T-cell (primary cell): ENCODE measurements at places on chromosomes 6 and 20.

DNA sequence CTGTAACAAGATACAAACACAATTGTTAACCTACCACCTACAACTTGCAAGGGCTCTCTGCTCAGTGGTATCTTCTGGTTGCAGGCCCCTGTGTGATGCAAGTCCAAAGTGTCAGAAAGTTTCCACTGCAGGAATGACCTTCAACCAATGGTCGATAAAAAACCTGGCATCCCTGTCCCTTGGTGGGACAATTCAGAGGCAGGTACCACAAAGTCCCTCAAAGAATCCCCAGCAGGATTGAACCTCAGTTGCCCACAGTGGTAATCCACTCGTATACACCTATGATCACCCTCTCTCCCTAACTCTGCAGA lies 15.9 kb downstream of the GLO1 start:
- DNase-seq = no peak

DNA sequence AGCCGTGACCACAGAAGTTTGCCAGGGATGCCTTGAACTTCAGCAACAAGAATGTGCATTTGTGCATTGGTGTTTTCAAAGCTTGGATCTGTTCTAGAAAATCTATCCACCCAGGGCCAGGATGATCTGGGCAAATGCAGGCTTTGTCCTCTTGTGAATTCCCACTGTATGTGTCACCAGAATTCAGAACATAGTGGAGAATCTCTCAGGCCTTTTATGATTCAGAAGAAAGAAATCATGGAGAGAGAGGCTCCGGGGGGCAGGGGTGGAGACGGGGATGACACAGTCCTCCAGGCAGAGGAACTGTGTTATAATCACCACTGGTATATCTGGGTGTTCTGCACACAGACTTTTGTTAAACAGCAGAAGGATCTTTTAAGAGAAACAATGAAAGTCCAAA lies 304.1 kb downstream of the CDH4 start:
- DNase-seq = no peak

GRCh38 chr6:118980063-118980462 lies 45.1 kb upstream of the MCM9 start:
- no peak for DNase-seq

DNA sequence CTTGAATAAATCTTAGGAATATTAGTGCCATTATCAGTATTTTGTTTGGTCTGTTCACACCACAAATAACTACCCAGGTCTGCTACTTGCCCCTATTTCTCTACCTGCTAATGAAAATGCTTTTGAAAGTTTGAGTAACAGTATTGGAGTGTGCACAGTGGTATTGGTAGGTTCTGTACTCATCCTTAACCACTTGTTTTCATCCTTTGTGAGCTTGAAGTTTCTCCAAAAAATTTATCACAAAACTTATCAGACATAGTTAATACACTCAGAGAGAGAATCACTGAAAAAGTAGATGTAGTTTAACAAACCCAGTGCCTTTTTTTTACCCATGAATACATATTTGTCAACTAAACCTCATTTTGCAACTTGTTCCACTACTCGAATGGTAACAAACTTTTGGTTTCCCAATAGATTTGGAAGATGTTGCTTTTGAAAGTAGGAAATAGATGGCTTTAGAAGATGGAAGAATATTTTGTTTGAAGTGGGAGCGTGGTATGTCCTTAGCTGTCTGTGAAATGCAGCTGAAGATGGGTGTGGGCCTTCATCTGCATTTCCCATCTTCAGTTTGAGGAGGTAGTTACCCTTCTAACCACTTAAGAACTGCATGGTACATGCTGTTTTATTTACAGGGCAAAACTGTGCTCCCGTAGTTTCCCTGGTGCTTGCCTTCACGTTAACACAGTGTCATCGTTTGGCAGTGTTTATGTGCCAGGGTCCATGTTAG lies 9.0 kb downstream of the PTPN1 start:
- DNase-seq = peak; percentile 9

DNA sequence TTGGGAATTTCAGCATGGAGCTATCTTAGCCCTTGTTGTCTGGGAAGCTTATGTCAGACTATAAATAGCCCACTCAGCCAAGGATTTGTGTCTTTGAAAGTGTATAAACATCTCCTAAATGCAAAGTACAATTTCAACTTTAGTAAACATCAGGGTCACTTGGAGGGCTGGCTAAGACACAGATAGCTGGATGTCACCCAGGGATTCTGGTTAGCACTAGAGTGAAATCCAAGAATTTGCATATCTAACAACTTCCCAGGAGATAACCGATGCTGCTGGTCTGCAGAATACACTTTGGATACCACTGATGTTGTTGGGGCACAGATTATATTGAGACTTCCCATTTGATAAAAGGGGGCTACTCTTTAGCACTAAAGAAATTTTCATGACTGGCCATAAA lies 130.9 kb downstream of the PAX1 start:
- no peak for DNase-seq

DNA sequence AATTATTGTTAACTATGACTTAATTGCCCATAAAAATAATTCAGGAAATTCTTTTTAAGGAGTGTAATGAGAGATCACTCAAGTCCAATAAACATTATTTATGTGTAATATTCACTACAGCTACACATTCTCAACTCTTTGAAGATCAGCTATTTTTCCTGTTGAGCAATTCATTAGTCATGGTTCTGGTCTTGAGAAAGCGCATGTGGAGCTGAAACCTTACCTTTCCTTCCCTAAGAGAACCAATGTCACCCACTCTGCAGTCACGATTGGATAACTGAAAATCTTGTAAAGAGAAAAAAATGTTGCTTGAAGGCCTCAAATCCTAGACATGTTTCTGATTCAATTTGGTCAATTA lies 736.9 kb upstream of the MARCKS start:
- DNase-seq = no peak

DNA sequence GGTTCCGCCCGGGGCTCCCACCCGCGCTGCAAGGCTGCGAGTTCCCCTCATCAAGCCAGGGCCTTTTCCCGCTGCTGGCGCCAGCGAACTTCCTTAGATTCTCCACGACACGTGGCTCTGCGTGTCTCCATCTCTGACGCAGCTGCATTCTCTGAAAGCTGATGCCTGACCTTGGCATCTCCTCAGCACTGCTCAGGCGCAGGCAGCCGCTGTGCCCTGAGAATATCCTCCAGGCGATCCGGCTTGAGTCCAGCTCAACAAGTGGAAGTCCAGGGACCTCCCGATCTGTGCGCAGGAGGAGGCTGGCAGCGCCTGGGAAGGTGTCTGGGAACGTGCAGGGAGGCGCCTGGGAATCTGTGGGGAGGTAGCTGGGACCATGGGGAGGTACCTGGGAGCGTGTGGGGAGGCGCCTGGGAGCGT lies 171.2 kb upstream of the THBS2 start:
- DNase-seq = no peak

DNA sequence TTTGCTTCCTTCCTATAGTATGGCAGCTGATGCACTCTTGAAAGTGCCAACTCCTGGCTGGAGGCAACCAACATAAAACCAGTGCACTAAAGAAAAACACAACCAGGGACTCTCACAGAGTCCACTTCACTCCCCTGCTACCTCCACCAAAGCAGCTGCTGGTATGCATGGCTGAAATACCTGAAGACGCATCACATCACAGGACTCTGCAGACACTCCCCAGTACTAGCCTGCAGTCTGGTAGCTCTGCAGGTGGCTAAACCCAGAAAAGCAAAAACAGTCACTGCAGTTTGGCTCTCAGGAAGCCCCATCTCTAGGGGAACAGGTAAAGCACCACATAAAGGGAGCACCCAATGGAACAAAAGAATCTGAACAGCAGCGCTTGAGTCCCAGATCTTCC lies 473.0 kb upstream of the SPTLC3 start:
- DNase-seq = no peak

- DNase-seq = no peak
Measured at GRCh38 chr6:41970436-41970846, 28.8 kb upstream of the CCND3 start.

DNA sequence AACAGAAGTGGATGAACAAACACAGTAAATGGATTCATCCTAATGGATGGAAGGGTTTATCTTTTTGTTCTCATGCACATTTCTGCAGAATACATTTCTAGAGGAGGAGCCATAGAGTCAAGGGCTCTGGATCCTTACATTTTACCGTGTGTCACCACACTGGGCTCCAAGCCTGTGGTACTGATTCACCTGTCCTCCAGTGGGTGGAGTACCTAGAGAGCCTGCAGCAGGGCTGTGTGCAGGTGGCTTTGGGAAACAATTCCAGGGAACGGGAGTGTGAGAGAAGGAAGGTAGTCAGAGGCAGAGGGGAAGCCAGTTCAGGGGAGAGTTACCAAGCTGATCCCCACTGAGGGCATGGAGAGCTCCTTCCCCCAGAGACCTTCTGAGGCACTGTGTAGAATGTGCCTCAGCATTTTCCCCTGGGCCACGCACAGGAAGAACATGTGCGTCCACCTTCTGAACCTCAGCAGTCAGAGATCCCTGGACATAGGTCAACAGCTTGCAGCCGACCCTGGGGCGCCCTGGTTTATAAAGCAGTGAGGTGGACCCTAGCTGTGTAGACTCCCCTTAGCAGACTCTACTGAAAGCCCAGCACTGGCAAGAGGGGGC lies 85.3 kb upstream of the SLC22A23 start:
- DNase-seq = no peak

DNA sequence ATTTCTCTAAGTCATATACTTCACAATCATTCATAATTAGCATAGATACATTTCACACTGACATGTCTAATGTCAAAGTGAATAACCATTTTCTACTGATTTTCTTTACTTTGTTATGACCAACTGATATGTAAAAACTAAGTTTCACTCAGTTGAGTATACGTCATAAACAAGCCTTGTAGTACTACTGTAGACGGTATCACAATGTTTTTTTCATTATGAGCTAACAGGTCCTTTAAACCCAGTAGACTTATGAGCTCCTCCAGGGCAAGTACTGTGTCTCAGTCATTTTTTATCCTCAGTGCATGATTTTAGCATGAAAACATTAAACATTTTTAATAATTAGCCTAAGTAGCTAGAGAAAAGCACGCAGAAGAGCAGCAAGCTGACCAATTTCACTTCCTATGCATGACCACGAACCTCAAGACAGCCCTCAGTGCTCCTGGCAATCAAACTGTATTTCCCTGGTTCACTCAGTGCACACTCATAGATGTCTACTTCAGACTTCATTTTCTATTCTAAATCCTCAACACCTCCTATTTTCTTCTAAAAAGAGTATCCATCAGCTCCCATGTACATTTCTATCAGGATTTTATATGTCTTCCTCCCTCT lies 32.0 kb upstream of the TFAP2D start:
- DNase-seq = no peak

GRCh38 chr6:167733740-167734661 lies 92.7 kb upstream of the AFDN start:
- no peak for DNase-seq

DNA sequence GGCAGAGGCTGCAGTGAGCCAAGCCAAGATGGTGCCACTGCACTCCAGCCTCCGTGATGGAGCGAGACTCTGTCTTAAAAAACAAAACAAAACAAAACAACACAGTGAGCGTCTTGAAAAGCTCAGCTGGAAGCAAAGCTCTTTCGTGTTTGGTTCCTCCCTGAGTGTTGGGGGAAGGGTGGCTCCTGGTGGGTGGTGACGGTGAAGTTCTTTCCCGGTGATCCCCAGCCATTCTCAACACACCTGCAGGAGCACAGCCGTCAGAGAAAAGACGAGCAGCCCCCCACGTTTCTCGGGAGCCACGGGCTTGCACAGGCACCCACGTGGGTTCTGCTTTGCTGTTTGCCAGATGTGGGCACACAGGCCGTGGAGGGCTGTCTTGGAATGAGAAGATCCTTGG lies 3.2 kb downstream of the BHLHE23 start:
- no peak for DNase-seq

GRCh38 chr6:168625602-168626001 lies 184.6 kb downstream of the SMOC2 start:
- no peak for DNase-seq

DNA sequence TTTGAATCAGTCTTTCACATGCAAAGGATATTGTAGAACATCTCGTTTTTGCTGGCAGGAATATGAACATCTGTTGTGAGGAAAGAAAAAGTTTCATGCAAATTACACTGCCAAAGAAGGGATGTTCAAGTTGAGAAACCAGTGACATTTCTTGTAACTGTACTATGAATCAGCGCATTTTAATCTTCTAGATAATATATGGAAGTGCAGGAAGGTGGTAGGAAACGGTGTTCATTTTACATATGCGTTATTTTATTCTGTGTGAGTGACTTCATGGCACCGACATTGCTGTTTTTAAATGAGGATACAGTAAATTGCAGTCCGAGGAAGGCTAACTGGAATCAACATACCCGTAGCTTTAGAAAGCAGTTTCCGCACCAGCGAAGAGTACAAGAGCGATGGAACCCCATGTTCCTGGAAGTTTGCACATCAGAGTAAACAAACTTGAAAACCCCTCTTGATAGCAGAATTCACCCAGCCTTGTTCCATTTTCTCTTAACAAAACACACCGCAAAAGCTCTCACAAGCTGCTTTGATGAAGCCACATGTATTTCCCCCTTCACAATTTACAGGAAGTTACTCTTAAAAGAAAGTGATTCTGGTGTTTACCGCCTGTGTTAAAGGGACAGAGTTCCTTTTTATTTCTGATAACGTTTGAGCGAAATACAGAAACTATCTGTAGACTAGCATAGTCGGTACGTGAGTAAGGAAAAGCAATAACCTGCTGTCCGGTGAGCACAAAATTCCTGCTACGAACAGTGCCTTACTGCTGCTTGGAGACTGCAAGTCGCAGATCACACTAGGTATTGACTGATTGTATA lies 11.5 kb downstream of the PRDM1 start:
- peak; percentile 52 for DNase-seq

DNA sequence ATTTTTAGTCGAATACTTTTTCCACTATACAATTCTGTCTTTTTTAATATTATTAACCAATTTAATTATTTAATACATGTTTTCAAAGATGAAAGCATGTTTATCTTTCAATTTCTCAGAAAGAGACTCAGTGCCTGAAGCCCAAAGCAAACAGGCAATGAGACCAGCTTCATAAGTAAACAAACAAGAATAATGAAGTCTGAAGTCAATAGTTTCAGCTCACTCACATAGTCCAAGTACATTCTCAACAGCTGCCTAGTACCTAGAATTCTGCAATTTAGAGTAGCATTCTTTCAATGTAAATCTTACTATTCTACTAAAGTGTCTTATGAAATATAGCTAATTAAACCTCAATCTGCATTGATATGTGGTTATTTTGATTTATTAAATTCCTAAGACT lies 626.5 kb upstream of the NRSN1 start:
- no peak for DNase-seq

- no peak for DNase-seq
Measured at GRCh38 chr6:128655978-128656498, 135.6 kb upstream of the PTPRK start.

DNA sequence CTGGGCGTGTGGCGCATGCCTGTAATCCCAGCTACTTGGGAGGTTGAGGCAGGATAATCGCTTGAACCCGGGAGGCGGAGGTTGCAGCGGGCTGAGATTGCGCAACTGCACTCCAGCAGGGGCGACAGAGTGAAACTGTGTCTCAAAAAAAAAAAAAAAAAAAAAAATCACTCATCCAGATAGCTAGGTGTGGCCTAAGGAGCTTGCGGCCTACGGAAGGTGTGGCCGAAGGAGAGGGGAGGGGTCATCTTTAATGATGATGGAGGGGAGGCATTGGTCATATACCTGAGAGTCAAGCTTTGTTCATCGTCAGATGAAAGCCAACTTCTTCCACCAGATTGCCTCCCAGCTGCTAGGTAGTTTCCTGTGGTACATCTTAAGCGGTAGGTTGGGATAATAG lies 801 bp upstream of the PPARD start:
- DNase-seq = no peak

- no peak for DNase-seq
Measured at GRCh38 chr6:22363714-22364239, 66.9 kb upstream of the PRL start.
